ENCODE measurements at places on chromosomes 5 and 9.

GRCh38 chr5:125503946-125504345 is 757.5 kb upstream of the ZNF608 start:
- no peak for DNase-seq

DNA sequence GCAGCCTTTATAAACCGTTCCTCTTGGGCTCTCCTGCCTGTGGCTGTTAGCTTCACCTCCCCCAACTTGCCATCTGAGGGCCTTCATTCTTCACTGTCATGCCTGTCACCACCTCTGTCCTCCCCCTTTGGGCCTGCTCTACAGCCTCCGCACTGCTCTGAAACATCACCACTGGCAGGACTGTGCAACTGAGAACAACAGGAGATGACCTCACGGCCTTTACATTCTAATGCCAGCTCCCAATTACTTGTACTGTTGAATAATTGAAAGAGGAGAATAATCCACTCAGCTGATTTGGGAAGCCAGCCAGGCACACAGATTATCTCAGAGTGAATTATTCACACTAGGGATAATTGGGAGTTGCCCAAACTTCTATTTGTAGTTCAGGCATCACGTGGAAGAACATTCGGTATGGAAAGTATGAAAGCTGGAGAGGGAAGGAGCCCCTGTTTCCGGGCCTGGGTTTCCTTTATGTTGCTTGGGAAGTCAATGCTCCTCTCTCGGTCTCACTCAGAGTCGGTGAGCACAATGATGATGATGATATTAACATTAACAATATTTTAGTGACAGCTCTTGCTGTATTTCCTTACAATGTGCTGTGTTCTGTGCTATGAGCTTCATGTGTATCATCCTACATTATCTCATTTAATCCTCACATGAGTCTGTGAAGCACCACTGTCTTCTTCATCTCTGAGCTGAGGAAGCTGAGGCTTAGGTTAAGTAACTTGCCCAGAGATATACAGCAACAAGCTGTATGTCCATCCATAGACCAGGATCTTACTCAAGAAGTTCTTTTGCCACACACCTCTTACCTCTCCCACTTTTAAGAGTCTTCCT is 99.3 kb upstream of the LRRTM2 start:
- no peak for DNase-seq

DNA sequence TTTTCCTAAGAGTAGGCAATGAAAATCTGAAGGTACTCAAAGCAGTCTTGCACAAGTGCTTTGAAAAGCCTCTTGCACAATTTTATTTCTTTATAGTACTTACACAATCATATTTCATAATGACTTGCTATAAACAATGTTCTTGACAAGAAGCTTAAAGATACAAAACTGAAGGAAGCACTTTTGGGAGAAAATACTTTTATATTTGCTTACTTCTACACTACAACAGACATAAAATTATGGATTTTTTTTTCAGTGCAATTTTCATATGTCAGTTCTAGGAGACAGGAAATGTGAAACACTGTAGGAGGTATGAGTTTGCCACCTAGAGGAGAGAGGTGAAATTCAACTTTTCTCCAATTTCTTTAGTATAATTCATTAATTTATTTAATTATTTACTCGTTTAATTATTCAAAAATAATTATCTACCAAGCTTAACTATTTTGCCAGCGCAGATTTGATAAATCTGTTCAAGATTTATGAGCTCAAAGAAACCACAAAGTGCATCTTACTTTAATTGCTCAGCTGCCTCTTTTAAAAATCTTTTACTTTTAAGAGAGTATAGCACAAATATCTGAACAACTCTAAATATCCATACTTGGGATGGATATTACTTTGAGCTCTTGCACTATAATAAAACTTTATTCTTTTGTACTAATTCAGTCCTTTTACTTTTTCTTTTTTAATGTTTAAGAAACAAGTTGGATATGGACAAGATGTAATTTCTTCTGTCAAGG is 29.0 kb upstream of the CDKN2B start:
- DNase-seq, result no peak

DNA sequence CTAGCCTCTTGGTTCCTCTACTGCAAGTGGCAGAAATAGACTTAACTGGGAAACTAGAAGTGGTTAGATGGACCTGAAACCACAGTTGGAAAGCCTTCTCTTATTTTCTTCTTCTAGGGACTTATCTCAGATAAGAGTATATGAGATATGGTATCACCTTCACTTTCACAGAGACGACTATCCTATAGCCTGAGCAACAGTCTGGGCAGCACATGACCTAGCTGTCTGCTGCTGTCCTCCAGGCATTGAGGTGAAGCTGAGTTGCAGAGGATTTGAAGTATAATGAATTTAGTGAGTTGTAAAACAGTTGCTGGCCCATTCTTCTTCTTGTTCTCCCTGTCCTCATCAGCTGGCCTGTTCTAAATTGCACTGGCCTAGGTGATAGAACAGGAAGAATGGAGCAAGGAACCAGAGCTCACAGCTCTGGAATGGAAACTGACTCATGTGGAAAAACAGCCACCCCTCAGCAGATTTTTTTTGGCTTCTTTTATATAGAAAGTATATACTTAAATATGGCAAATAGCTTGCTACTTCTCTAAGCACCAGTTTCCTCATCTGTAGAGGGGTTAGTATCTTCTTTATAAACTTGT is 27.8 kb downstream of the RECK start:
- DNase-seq, result no peak

Data from stimulated activated CD4-positive, alpha-beta T cell treated with anti-CD3 and anti-CD28 coated beads, Interleukin-12 subunit alpha, Interleukin-12 subunit beta, amount 100 ng/mL, for 48 hours (primary cell).